Epithelial cell of alveolus of lung (primary cell): ENCODE measurements at places on chromosomes 13 and 19. TPM values are rescaled to one million over a fixed set of nuclear protein-coding genes. Genes with fewer than 3 reads are reported as not detected.

The CEACAM16 gene
- total RNA-seq = not detected in 2 replicates

The SLC25A23 gene
- 34.1 and 79.8 TPM in 2 replicates for total RNA-seq

The DAND5 gene
- total RNA-seq = not detected in 2 replicates

The RINL gene
- total RNA-seq = 4.5 and 5.8 TPM in 2 replicates

The SEMA6B gene
- total RNA-seq = 1.7 and 7.7 TPM in 2 replicates

The CDC42EP5 gene
- 56.0 and 60.0 TPM in 2 replicates for total RNA-seq
